BJ (cell line): ENCODE measurements at places on chromosomes 2 and 18. TPM values are rescaled to one million over a fixed set of nuclear protein-coding genes. Genes with fewer than 3 reads are reported as not detected.
A peak's percentile ranks its signal among the peaks of the same experiment; 100 is the strongest.

Gene EVX2
- not detected in 2 replicates for polyA plus RNA-seq

DNA sequence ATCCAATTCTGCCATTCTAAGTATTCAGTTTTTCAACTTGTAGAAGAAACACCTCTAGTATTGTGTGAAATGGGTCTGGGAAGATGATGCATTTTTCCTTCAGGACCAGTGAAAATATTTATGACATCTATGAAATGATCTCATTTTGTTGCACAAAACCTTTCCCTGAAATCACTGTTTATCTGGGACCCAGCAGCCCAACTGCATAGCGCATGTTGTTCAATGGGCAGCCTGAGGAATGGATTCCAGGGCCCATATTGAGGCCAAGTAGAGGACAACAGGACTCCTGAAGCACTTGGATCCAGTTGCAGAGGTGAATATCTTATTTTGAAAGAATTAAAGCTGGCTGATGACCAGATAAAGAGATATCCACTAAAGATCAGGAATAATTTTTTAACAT is 7.3 kb downstream of the RBMS1 start:
- DNase-seq: no peak

GRCh38 chr2:101267671-101268656 is 15.3 kb downstream of the CNOT11 start:
- no peak for DNase-seq

Gene MAP3K19
- not detected in 2 replicates for polyA plus RNA-seq

GRCh38 chr2:203498161-203498560 is 36.9 kb downstream of the RAPH1 start:
- DNase-seq: peak; percentile 53

DNA sequence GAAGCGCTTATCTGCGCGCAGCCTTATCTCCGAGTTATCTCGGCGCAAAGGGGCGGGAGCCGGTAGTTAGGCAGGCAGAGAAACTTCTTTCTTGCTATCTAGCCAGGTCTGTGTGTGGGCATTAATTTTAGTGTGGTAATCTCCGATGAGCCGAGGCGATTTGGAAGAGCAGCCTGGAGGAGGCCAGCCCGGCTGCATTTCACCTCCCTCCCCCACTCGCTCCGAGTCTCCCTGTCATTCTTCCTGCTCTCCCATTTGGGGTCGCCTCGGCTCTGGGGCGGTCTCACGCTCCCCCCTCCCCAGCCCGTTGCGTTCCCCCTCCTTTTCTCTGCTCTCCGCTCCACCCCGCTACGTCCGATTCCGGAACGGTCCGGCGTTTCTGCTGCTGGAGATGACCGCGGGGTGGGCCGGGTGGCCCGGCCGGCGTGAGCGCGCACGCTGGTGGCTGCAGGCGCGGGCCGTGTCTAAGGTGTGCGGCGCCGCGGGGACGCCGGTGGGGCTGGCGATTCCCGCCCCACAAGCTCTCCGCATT is 566 bp downstream of the GATA6 start:
- no peak for DNase-seq

DNA sequence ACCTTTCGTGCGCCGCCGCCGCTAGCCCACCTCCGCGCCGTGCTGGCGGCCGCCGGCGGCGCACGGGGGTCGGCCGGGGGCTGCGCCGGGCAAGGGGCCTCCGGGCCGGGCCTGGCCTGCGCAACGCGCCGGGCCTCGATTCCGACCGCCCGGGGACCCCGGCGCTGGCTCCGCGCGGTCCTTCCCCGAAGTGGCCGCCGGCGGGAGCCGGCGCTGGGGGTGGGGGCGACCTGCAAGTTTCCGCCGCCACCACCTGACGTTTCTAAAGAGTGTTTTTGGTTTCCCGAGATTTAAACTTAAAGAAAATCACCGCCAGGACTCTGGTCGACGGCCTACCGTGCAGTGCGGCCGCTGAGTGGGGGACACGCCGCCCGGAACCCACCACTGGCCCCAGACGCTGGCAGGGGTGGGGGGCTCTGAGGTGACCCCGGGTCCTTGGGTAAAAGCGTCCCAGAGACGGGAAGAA is 3.8 kb upstream of the GATA6 start:
- no peak for DNase-seq

GRCh38 chr2:5111581-5111980 is 580.6 kb upstream of the SOX11 start:
- no peak for DNase-seq

Gene HOXD12
- not detected in 2 replicates for polyA plus RNA-seq
